ENCODE measurements at places on chromosomes 6 and 20.

- DNase-seq = no peak
These were observed 34.0 kb upstream of the SCGN start for GRCh38 chr6:25617997-25618396.

DNA sequence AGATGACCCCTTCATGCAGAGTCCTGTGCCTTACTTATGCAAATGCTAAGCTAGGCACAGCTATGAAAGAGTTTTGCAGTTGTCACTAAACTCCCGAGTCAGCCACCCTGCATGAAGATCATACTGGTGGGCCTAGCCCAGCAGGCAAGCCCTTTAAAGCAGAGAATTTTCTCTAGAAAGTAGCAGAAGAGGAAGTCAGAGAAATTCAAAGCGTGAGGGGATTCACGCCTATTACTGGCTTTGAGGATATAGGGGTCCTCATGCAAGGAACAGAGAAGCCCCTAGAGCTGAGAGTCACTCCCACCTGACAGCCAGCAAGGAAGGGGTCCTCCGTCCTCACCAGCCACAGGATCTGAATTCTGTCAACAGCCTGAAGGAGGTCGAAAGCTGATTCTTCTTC lies 54.6 kb downstream of the MYB start:
- no peak for DNase-seq

- DNase-seq = no peak
These were observed 237.8 kb downstream of the LY86 start for GRCh38 chr6:6826095-6826901.

DNA sequence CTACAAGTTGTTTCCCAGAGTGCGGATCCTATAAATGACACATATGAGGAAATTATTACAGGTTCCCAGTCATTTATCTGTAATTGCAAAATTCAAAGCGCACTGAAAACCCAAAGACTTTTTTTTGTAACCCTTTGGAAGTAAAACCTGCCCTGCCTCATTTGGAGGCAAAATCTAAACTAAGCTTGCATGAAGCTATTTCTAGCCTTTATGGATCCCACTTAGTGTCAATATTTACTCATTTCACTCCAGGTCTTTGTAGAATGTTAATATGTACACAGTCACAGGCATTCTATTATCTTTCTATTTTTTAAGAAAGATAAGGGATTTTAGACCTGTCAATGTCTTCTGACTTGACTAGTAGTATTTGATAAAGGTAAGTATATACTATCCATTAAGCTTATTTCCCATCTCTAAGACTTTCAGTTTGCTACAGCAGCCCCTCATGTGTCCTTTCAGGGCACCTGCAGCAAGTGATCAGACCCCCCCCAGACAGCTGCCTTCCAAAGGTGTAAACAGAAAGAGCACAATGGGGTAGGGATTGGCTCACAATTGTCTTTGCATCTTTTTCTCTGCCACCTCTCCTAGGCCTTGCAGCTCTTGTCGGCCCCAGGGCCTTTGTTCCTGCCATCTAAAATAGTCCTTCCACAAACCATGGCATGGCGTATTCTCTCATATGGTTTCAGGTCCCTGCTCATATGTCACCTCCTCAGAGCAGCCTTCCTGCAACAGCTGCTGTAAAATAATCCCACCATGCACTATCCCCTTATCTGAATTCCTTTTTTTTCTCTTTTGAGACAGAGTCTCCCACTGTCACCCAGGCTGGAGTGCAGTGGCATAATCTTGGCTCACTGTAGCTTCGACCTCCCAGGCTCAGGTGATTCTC lies 1.3 kb upstream of the REPS1 start:
- no peak for DNase-seq

- DNase-seq = no peak
These were observed 28.8 kb upstream of the RIPPLY2 start for GRCh38 chr6:83824388-83824801.

DNA sequence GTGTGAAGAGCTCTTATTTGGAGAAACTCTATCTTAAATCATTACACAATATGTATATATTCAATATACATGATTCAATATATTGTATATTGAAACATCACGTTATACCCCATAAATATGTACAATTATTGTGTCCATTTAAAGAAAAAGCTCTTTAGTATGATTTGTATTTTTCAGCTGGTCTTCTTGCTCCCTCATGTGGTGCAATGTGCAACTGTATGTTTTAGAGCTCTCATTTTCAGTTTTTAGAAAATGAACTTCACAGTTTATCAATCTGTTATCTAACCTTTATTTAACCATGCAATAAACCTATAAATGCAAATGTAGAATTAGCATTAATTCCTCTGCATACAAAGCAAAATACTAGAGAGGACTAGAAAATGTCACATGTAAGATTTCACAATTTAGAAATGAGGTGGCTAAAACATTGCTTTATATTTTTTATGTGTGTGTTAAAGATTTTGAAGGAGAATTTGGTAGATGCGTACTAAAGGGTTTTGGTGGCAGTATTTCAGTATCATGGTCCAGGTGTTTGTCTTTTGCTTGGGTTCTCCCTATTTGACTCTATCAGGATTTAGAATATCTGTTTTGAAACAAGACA lies 167.1 kb downstream of the PHF3 start:
- no peak for DNase-seq

DNA sequence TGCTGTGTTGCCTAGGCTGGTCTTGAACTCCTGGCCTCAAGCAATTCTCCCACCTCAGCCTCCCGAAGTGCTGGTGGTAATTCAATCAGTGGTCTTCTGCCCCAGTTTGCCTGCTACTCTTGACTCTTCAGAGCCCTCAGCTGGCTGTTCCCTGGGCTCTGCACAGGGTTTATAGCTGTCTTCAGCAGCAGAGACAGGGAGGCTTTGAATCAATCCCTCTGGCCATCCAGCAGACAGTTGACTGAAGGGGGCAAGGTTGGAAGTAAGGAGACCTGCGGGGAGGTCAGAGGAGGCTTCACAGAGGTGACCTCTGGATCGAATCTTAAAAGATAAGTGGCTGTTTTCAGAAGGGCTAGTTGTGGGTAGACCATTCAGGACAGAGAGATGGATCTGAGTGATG lies 26.0 kb upstream of the KIF3B start:
- no peak for DNase-seq

GRCh38 chr6:26089272-26089671 lies 2.0 kb downstream of the HFE start:
- DNase-seq = no peak

DNA sequence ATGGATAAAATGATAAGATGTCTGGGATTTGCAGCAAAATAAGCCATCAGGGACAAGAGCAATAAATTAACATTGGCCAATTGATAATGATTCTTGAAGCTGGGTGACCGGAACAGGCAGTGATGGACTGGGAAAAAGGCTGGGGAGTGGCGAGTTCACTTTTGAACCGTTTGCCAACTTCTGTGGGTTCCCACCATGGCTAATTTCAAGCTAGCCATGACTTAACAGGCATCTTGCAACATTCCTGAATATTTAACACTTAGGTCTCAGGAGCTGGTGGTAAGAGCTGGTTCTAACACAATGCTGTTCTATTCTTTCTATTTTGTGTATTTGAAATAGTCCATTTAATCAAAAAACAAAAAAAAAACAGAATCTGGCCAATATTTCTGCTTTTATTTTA lies 37.6 kb upstream of the CD83 start:
- DNase-seq = no peak

- no peak for DNase-seq
These were observed 94.5 kb downstream of the ARHGAP18 start for GRCh38 chr6:129615496-129615895.

- DNase-seq = no peak
These were observed 92.4 kb upstream of the CEP85L start for GRCh38 chr6:118743746-118744145.

DNA sequence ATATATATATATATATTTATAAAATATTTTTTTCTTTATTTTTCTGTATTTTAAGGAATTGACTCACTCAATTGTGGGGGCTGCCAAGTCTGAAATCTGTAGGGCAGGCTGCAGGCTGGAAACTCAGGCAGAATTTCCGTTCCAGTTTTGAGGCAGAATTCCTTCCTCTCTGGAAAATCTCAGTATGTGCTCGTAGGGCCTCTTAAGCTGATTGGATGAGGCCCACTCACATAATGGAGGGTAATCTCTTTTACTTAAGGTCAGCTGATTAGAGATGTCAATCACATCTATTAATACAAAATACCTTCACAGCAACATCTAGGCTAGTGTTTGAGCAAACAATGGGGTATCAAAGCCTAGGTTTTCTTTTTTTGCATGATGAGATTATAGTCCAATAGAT lies 244.7 kb upstream of the RNF24 start:
- DNase-seq = no peak

GRCh38 chr20:41696428-41696827 lies 78.3 kb upstream of the CHD6 start:
- no peak for DNase-seq

GRCh38 chr6:16139556-16139955 lies 10.7 kb downstream of the MYLIP start:
- no peak for DNase-seq

- DNase-seq = no peak
These were observed 105.4 kb downstream of the NCOA3 start for GRCh38 chr20:47606983-47607613.

DNA sequence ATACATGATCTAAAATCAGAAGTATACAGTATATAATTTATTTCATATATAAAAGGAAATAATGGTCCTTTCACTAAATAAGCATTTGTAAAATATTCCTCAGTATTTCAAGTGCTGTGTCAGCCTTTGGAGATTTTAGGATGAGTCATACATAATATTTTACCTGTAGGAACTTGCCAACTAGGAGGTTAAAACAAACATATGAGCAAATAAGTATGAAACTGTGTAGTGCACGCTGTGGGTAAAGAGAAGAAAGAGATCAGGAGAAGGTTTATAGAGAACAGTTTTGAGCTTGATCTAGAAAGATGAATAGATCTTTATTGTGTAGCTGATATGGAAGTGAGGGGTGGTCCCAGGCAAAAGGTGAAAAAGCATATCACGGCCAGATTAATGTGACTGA lies 169.9 kb upstream of the RNF217 start:
- no peak for DNase-seq

GRCh38 chr6:110705543-110705942 lies 109.7 kb downstream of the CDK19 start:
- DNase-seq = no peak

GRCh38 chr6:97465877-97466561 lies 183.0 kb upstream of the MMS22L start:
- peak; percentile 25 for DNase-seq

GRCh38 chr20:17470521-17470920 lies 60.7 kb downstream of the BFSP1 start:
- DNase-seq = no peak

DNA sequence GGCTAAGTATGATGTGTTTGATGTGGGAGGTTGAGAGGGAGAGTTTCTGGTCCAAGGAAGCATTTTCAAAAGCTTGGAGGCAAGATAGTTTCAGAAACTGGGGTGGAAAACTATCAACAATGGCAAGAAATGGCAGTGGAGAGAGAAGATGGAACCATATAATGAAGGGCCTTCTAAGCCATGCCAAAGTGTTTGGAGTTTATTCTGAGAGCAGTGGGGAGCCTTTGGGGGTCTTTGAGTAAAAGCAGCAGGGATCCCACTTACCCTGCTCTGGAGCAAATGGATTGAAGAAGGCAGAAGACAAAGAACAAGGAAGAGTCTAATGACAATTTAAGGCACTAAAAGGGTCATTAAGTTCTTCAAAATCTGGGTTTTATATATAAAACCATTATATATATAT lies 538.9 kb downstream of the UTRN start:
- DNase-seq = no peak

DNA sequence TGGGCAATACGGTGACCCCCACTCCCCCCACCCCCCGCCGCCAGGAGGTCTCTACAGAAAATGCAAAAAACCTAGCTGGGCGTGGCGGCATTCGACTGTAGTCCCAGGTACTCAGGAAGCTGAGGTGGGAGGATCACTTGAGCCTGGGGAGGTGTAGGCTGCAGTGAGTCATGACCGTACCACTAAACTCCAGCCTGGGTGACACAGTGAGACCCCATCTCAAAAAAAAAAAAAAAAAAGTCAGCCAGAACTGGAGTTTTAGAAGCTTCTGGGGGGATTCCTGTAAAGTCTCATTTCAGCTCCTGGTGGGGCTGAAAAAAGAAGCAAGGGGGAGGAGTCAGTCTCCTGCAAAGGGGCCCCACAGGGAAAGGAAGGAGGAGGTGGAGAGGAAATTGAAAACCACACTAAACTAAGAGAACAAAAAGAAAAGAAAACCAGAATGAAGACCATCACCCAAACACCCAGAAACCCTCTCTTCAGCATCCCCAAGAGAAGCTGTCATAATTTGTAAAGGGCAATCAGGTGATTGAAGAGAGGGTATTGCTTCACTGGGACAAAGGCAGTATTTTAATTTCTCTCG lies 50.4 kb downstream of the NOL4L start:
- no peak for DNase-seq

DNA sequence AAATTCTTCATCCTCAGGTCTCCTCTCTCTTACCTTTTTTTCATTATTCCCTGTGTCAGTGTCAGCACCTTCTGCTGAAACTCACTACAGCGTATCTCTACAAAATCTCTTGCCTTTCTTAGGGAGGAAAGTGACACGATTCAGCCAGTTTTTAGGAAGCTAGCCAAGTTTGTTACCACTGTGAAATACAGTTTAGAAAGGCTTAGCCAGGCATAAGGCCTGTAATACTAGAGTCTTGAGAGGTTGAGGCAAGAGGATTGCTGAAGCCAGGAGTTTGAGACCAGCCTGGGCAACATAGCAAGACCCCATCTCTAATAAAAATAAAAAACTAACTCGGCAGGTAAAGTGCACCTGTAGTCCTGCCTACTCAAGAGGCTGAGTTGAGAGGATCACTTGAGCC lies 16.7 kb downstream of the TAB2 start:
- no peak for DNase-seq

DNA sequence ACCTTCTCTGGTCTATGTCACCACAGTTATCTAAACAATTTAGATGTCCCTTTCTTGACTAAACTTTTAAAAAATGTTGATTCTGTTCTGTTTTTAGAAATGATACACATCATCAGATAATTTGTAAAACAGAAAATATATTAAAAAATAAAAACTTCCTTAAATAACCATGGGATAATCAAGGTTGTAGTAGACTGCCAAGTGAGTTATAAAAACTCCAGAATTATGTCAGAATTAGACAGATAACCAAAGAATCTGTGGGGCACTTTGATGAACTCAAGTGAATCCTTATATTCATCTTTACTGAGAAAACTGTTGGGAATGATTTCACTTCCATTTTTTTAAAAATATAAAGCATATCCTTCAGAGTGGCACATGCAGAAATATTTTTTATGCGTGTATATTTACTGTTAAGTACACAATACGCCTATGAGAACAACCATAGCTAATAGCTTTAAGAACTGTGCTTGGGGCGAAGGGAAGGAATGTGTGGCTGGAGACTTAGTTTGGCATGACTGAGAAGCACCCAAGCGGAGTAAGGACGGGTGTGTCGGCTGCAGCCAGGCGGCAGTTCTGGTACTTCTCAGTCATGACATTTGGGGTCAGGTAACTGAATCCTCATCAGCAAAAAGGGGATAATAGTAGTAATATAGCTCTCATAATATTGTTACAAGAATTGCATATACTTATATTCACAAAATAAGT lies 604.7 kb upstream of the CITED2 start:
- no peak for DNase-seq

DNA sequence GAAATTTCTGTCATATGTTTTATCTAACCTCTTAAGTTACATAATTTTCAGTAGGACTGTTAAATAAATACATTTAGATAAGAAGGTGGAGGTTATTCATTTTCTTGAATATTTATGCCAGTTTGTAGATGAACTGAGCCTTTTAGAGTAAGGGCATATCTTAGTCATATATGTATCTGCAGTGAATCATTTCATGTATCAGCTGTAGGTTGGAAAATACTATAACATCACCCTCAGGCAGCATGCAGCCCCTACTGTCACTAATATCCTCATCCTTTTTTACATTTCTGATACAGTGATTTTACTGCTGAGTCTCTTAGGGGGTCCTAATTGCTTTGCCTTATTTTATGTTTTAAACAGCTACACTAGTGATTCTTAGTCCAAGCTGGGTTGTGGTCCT lies 19.5 kb upstream of the SUMO4 start:
- no peak for DNase-seq
